ENCODE measurements at places on chromosomes 12 and 14.

DNA sequence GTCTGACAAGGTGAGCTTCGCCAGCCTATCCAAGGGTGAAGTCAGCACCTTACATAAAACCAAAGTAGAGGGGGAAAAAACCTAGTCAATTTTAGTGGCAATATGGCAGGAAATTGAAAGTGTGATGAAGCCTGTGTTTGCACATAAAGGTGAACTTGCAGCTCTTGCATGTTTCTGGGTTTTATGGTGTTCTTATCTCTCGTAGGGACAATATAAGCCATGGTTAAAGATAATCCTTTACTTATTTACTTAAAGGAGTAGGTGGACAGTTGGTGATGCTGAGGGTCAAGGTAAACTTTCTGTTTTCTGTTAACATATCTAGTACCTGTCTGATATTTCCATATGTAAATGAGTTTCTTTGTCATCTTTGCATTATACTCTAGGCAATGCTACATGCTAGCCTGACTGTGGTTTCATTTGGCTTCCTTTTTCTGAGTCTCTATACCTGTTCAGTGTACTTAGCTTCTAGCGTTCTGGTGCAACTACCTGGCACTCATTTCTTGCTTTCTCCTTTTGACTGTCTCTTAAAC lies 32.8 kb downstream of the CCDC91 start:
- no peak for DNase-seq

GRCh38 chr12:127903146-127903545 lies 363.8 kb upstream of the TMEM132C start:
- peak; percentile 60 for DNase-seq

GRCh38 chr12:65715961-65716360 lies 108.3 kb upstream of the HMGA2 start:
- no peak for DNase-seq

- DNase-seq, result peak; percentile 52
Observed at GRCh38 chr12:106108185-106108835, 30.4 kb downstream of the NUAK1 start.

DNA sequence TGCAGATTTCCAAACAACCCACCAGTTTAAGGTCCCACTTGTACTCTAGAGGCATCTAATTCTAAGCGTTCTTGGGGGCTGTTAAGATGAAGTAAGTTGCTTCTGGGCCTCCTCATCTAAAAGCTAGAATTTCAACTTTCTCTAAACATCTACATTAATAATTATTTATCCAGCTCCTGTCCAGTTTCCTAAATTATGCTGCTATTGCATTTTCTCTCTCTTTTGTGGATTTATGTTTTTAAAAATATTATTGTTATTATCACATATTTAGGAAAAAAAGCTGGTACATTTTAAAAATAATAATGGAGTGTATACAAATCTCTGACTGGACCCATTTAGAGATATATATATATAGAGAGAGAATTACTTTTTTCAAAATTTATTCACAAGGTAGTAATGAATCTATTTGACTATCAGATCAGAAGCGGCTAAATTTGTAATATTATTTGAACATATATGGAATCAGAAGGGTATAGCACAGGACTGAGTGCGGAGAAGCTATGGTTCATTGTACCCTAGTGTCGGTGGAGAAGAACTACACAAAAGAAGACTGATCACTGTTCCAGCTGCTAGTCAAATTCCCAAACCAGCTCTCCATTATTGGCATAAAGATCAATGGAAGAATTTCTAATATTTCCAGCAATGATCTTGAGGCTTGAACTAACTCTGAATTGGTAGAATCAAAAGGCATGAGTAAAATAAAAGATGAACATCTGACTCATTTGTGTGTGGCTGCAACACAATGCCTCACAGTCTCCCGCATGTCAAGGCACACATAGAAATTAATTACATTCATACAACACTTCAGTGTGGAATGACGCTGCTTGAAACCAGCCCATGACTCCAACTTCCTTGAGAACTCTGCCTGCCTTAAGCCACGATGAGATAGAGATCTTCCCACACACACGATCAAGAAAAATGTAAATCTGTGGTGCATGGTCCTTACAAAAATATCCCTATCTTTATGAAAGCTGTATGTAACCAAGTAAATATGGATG lies 433.4 kb upstream of the OR4E1 start:
- DNase-seq, result no peak

- no peak for DNase-seq
Observed at GRCh38 chr14:30015489-30015888, 87.8 kb upstream of the PRKD1 start.

DNA sequence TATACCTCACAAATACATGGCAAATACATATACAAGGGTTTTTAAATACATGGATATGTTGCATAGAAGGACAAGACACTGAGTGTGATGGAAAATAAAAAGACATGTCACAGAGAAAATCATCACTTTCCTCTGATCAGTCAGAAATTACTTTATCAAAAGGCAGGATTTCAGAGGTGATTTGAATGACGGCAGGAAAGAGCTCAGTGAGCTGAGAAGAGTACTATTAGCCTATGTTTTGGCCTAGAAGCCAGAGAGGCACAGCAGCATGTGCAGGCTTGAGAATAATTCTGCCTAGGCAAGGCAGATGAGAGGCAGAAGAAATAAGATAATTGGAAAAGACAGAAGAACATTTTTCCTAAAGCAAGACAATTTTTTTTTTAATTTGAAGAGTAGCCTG lies 94.9 kb downstream of the BCAT1 start:
- no peak for DNase-seq

- DNase-seq, result peak; percentile 24
Observed at GRCh38 chr14:49679271-49679670, 8.7 kb downstream of the POLE2 start.

- peak; percentile 3 for DNase-seq
Observed at GRCh38 chr14:79278286-79278797, 933.0 kb downstream of the DIO2 start.

GRCh38 chr12:73625226-73625625 lies 912.4 kb upstream of the ATXN7L3B start:
- DNase-seq, result no peak

DNA sequence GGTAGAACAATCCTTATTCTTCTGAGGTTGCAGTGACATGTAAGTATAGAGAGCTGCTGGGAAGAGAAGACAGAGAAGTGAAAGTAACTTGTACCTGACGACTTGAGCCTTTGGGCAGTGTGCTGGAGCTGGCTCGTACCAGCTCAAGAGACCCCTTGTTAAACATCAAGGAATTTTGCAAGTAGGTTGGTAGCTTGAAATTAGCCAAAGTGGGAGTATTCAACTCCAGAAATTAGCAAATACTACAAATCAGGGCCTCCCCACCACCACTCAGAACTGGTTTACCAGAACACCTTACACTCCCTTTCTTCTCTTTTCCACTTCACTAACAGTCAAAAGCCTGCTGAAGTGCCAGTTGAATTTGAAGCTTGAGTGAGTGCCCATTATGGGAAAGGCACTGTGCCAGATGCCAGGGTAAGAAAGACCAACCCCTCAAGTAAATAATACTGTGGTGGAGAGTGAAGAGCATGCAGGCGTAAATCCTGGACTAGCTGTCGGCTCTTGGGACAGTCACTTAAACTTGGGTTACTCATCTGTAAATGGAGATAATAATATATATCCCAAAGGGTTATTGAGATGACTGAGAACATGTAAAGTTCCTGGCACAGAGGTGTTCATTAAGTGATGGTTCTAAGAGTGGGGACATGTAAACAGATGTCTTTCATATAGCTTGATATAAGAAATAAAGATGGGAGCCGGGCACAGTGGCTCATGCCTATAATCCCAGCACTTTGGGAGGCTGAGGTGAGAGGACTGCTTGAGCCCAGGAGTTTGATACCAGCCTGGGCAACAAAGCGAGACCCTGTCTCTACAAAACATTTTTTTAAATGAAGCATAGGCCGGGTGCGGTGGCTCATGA lies 27.0 kb upstream of the EID3 start:
- no peak for DNase-seq

GRCh38 chr12:120856980-120857379 lies 47.2 kb downstream of the SPPL3 start:
- peak; percentile 22 for DNase-seq

- no peak for DNase-seq
Observed at GRCh38 chr14:73870525-73871235, 16.0 kb upstream of the ZNF410 start.

DNA sequence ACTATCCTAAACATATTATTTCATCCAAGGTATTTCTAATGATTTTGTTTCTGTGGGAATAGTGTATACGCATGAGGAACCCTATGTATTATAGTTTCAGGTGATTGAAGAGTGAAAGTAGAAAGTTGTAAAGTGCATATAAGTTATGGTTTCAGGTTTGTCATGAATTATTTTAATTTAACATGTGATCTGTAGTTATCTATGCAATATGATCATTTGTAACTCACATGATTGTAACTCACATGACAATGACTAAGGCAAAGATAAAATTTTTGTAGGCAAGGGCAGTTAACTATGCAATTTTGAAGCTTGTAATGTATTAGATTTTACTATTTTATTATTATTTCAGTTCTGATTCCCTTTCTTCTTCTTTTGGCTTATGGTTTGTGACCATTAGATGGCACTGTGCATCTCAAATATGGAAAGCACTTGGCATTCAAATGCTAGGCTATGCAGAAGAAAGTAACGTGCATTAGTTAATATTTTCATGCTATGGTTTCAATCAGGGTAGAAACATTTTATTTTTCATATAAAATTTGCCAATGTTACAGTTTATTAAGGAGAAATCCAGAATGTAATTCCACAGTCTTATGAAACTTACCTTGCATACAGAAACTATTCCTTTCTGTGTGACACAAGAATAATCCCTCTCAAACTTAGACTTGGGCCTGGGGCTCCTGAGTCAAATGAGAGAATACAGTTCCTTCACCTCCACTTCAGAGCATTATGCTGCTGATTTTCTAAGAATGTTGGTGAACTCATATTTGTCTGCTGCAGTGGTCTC lies 15.8 kb upstream of the TMEM30B start:
- peak; percentile 57 for DNase-seq

- no peak for DNase-seq
Observed at GRCh38 chr14:103033681-103034096, 23.7 kb downstream of the CDC42BPB start.

GRCh38 chr12:102962986-102963385 lies 5.5 kb downstream of the ASCL1 start:
- no peak for DNase-seq

GRCh38 chr12:41724216-41724615 lies 420.5 kb downstream of the GXYLT1 start:
- DNase-seq, result no peak

GRCh38 chr12:59068436-59068835 lies 148.1 kb upstream of the LRIG3 start:
- DNase-seq, result no peak

GRCh38 chr14:54446161-54446693 lies 5.1 kb upstream of the CNIH1 start:
- DNase-seq, result no peak

DNA sequence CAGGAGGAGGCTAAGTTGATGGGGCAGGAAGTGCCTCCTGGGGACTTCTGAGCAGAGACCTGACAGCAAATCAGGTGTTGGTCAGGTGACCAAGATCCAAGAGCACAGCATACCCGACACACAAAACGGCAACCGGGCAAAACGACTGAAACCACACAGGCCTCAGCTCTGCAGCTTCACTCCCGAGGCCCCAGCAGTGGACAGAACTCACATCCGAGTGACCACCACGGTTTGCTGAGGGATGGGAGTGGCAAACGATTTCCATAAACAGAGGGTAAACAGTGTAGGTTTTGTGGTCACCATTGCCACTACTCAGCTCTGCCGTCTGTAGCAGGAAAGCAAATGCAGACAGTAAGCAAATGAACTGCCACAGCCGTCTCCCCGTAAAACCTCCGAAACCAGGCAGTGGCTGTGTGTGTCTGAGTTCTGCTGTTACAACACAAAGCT lies 14.4 kb downstream of the CHFR start:
- no peak for DNase-seq

DNA sequence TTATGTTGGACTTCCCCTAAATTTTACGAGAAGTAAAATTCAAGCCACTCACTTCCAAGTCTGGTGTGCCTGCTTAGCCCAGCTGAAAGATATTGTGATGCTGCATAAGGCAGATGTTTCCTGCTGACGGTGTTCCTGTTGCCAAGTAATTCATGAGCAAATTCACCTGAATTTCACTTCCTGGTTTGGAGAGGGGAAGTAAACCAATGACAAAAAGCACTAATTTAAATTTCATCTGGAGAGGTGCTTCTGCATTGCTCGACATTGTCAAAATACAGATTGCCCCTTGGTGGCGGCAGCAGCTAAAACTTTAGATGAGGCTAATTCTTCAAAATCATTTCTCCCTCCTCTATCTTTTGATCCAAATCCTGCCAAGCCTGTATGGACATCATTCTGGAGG lies 281.1 kb downstream of the AACS start:
- no peak for DNase-seq

DNA sequence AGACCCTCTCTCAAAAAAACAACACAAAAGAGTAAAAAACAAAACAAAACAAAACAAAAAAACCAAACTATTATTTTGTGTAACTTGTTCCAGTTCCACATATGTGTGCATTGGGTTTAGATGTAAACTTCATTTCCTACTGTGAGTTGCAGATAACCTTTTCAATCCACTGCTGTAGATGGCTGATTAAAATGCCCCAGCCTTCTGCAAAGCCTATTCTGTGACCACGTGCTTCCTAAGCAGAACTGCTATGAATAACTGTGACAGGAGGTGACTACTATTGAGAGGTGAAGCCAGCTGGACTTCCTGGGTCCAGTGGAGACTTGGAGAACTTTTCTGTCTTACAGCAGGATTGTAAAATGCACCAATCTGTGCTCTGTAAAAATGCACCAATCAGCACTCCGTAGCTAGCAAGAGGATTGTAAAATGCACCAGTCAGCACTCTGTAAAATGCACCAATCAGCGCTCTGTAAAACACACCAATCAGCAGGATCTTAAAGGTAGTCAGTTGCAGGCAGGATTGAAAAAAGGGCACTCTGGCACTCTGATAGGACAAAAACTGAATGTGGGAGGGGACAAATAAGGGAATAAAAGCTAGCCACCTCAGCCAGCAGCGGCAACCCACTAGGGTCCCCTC lies 10.3 kb upstream of the ELK3 start:
- DNase-seq, result no peak

- DNase-seq, result peak; percentile 1
Observed at GRCh38 chr14:22221508-22221907, 367.5 kb downstream of the DAD1 start.

GRCh38 chr12:2963154-2963759 lies 4.1 kb downstream of the TEAD4 start:
- peak; percentile 79 for DNase-seq

- DNase-seq, result no peak
Observed at GRCh38 chr12:104588047-104588920, 131.5 kb downstream of the CHST11 start.

DNA sequence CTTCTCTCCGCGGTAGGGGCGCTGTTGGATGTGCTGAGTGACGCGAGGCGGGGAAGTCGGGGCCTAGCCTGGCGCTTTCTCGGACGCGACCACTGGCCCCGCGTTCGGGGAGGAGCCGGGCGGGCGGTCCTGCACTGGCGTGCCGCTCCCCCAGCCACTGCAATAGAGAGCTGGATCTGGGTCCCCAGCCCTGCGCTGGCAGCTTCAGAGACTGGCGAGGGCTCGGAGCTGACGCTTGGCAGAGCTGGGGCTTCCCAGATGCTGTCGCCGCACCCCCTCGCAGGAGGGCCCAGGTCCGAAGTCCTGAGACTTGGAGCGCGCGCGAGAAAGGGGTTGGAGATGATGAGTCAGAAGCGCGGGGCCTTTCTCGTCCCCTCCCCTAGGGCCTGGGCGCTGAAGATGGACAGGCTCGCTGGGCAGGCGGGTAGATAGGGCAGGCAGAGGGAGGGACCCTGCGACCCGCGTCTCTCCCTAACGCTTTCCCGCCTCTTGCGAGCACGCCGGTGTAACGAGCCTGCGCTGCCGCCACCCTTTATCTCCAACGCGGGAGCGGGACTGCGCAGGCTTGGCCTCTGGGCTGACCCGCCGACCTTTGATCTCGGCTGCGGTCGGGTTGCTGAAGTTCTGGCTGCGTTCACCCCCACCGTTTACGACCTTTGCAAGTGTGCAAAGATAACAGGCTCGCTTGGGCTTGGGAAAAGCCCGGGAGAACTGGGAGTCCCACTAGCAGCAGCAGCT lies 3.0 kb downstream of the TMEM253 start:
- peak; percentile 98 for DNase-seq

Data from myocyte (in vitro differentiated cells).